ENCODE measurements at places on chromosomes 11 and 22.

DNA sequence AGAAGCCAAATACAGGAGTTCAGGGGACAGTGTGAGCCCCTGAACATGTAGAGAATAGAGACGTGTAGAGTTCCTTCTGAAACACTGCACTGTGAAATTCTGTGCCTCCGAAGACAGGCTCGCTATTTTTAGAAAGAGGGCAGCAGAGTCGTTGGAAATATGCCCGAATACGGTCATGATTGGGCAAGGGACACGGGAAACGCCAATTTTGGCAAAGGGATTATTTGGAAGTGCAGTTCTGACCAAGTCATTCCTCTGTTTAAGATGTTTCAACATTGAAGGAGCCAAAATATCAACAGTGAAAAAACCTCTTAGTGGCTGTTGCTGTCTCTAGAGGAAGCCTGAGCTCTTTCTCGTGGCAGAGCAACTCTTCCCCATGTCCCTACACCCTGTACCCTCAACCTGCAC lies 9.5 kb upstream of the CBX6 start:
- no peak for DNase-seq

GRCh38 chr11:125942771-125943428 lies 2.9 kb upstream of the VSIG10L2 start:
- no peak for DNase-seq

- no peak for DNase-seq
These were observed 105.6 kb downstream of the PKNOX2 start for GRCh38 chr11:125270106-125270505.

GRCh38 chr11:64629796-64630562 lies 39.0 kb downstream of the SLC22A12 start:
- no peak for DNase-seq

- no peak for DNase-seq
These were observed 122.6 kb upstream of the SORL1-AS1 start for GRCh38 chr11:121575250-121575962.

GRCh38 chr11:67648796-67649613 lies 1.5 kb downstream of the ACY3 start:
- DNase-seq: no peak

DNA sequence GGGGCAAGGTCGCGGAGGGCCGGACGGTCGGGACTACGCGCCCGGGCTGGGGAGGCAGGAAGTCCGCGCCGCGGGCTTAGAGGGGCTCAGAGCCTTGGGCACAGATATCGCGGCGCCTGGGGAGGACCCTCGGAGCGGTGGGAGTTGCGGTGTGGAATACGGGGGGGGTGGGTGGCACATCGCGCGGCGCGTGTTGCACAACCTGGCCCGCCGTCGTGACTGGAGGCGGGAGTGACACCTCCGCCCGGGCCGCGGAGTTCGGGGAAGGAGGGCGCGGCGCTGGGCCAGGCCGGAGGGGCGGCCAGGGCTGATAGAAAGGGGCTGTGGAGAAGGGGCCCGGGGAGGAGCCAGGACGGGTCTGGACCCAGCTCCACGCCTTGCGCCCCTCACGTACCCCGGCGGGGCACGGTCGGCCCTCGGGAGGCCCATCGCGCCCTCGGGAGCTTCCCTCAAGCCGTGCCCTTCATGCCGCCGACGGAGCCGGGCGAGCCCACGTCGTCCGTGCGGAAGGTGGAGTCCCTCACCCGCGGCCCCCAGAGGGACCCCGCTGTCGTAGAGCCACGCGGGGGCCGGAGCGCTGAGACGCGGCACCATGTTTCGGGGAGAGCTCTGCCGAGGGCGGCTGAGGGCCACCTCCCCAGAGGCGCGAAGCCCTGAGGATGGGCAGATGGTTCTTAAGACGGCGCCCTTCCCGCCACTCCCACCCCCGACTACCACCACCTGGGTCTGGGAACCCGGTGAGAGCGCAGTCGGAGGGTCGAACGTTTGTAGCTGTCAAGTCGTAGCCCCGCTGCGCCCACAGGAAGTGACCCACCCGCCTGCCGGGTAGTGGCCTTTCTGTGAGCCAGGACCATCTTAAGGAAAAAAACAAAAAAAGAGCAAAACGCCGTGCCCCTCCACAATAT lies 729 bp downstream of the IL17RA start:
- no peak for DNase-seq

DNA sequence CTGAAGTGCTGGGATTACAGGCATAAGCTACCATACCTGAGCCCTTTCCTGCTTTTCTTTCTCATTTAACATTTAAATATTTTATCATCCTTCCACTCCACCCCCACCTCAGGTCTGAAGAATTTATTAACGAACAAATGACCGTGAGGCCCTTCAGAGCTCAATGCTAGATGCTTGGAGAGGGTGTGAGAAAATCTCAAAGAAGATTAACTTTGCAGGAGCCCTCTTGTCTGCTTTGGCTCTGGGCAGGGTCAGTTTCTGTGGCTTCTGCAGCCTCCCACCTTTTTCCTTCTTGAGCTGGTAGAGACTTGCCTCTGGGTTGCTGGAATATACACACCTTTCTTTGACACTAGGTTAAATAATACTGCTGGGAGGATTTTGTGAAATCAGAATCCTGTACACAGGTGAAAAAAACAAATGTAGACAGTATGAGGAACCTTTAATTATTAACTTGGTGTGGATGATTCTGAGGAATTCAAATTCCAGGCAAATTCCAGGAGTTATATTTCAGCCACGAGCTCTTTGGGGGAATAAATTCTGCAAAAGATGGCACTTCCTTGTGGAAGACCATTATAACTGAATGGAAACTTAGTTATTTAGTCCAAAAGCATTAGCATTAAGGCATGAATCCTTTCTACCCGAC lies 3.4 kb upstream of the ZBTB44 start:
- no peak for DNase-seq

DNA sequence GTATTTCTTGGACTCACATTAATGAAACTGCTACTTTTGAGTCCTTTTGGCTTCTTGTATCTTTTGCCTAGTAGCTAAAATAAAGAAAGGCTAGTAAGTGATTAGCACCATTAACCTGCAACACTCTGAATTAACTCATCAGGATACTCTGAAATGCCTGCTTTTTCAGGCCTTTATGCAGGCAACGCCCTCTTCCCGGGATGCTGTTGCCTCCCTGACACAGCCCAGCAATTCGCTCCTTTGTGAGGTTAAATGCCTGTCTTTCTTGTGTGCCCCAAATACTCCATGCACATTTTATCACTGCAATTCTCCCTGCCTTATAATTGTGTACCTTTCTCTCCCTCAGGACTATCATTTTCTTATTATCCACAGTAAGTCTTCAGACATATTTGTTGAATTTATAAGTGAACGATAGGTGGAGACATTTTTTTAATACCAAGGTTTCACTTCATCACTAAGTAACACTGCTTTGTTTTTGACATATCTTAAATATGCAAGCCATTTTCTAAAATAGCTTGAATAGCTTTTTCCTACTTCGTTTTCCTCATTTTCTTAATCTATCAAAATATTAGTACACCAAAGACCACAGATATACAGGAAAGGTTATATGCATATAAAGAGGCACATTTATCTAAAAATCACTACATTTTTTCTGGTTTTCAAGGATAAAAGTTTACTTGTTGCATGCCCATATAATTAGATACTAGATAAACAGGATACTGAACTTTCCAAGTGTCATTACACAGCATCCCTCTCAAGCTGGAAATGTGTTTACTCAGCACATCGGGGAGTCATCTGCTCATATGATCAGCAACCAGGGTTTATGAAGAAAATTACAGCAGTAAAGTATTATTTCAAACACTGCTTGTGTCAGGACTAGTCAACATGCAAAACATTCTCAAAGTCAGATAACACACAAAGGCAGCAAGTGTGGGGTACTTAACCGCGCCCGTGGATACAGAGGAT lies 48.5 kb upstream of the DDI1 start:
- peak; percentile 3 for DNase-seq

DNA sequence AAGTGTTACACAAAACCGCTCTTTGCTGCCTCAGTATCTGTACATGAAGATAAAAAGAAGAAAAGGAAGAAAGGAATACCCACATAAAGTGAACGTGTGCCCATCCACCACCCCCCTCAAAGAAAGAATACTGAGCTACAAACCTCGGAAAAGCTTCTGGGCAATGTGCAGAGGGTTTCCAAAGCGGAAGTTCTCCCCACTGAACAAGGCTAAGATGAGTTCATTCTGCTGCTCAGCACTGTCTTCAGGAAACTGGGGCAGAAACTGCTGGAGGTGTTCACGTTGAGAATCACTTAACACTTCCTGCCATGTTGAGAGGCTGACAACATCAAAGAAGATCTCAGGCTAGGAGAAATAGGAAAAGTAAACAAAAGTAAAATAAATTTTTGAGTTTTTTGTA lies 6.9 kb downstream of the NFRKB start:
- DNase-seq: no peak
